ENCODE measurements at places on chromosomes 3 and 15. TPM values are rescaled to one million over a fixed set of nuclear protein-coding genes. Genes with fewer than 3 reads are reported as not detected.

DNA sequence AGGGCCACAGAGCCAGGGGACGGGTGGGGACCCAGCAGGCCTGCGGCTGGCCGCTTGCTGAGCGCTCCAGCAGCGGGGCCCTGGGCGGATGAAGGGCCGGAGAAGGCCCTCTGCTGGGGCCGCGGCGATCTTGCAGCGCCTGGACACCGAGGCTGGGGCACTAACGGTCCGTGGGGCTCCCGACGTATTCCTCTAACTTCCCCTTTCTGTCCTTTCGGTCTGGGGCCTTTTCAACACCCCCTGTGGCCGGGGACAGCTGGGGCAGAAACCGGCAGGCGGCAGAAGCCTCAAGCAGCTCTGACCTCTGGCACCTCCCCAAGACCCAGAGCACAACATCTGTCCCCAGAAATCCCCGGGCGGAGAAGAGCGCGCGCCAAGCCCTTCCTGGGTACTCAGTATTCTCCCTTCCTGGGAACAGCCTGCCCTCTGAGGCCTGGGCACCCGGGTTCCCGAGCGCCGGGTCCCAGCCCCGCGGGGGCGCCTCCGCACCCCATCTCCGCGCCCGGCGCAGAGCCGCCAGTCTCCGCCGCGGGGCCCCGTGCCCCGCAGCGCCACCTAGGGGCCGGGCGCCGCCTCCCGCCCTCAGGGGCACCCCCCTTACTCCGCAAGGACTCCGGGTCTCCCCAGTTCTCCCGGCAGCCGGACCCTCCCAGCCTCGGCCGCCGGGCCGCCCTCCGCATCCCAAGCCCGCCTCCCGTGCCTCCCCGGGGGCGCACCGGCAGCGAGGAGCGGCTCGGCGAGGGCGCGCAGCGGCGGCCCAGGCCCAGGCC is 582 bp upstream of the SLCO3A1 start:
- peak; percentile 75 for DNase-seq

- no peak for DNase-seq
Observed at GRCh38 chr3:165640031-165640430, 197.2 kb downstream of the BCHE start.

DNA sequence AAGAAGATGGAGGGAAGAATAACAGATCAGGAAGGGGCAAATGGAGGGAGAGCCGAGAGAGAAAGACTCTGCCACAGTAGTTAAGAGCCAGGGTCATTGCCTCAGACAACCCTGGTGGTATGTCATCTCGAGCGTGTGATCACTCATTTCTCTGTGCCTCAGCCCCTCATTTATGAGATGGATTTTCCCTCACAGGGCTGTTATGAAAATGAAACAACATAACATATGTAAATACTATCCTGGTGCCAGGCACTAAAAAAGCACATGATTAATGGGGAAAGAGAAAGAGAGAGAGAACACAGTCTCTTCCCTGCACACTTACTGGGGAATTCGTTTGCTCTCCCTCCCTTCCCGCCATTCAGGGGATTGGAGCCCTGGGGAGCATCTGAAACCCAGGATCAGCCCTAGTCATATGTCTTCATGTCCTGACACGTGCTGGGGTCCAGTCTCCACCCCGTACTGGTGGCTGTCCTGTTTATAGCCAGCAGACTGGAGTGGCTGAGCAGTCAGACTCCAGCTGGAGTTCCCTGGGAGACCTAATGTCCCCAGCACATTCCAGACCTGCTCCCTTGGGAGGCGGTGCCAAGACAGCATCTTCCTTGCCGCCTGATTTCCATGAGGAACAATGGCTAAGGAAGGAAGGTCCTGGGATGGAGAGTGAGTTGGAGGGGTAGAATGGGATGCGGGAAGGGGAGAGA is 14.7 kb upstream of the AMOTL2 start:
- no peak for DNase-seq

GRCh38 chr15:81534124-81534523 is 160.1 kb upstream of the TMC3 start:
- DNase-seq = no peak

GRCh38 chr3:11375333-11376088 is 103.3 kb downstream of the ATG7 start:
- no peak for DNase-seq

Gene GOLGA8M
- total RNA-seq = 53.2 TPM

Gene LTK
- 0.79 TPM for total RNA-seq

All from thyroid gland (tissue), 4 donors.